IMR-90 (cell line): ENCODE measurements at places on chromosomes 1 and 21. TPM values are rescaled to one million over a fixed set of nuclear protein-coding genes. Genes with fewer than 3 reads are reported as not detected.

The TRAF3IP3 gene
- total RNA-seq = 0.18 TPM in 1 of 2 replicates, not detected in the other

The RBM15 gene
- total RNA-seq = 31.7 and 32.2 TPM in 2 replicates

The JAM2 gene
- 0.72 and 0.83 TPM in 2 replicates for total RNA-seq

The CCDC30 gene
- total RNA-seq = under 0.01 and 0.18 TPM in 2 replicates

The KCNN3 gene
- not detected in 2 replicates for total RNA-seq

The MATN1 gene
- 0.56 TPM in 1 of 2 replicates, not detected in the other for total RNA-seq

The OR2T2 gene
- total RNA-seq = not detected in 2 replicates

The TTC4 gene
- total RNA-seq = 27.1 and 35.3 TPM in 2 replicates

The MCOLN2 gene
- total RNA-seq = 0.54 and 1.1 TPM in 2 replicates

- DNase-seq = peak; percentile 45
These were observed 19.0 kb upstream of the L1TD1 start for GRCh38 chr1:62175568-62176179.

- DNase-seq = no peak
These were observed 329.5 kb upstream of the DUSP10 start for GRCh38 chr1:222071387-222071786.

DNA sequence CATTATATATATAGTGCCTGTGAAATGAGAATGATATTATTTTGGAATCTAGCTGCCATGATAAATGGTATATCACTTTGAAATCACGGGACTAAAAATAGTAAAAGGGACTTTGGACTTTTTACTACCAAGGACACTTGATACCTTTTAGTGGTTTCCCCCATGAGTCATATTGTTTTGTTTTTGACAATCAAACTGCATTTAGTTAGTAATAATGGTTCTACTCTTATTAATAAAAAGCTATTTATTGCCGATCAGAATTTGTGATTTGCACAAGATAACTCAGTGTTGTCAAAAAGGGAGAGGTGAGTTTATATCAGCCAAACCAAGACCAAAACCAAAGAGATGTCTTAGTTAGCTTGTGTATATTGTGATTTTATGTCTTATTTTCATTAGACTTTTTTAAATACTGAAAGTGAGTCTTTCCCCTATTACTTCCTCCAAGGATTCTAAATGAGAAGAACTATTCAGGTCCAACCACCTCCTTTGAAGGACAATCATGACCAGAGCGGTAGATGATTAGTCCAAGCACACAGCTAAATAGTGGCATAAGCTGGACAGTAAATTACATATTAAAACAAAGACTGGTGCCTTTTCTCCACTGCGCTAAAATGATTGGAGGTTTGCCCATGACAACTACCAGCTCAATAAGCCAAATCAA lies 281.7 kb upstream of the ESRRG start:
- no peak for DNase-seq

DNA sequence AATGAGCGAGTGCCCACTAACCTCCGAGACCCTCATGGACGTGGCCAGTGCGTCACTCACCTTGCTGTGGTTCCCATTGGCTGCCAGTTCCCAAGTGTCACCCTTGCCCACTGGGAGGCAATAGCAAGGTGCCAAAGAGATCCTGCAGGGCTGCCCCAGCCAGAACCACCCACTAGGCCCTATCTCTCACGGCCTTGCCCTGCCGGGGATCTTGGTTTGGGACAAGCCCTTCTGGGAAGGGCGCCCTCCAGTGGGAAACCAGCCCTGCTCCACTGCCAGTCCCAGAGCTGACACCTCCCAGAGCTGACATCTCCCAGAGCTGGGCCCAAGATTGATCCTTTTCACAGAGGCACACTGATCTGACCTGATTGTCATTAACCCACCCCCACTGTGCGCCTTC lies 2.1 kb upstream of the SELENON start:
- no peak for DNase-seq

DNA sequence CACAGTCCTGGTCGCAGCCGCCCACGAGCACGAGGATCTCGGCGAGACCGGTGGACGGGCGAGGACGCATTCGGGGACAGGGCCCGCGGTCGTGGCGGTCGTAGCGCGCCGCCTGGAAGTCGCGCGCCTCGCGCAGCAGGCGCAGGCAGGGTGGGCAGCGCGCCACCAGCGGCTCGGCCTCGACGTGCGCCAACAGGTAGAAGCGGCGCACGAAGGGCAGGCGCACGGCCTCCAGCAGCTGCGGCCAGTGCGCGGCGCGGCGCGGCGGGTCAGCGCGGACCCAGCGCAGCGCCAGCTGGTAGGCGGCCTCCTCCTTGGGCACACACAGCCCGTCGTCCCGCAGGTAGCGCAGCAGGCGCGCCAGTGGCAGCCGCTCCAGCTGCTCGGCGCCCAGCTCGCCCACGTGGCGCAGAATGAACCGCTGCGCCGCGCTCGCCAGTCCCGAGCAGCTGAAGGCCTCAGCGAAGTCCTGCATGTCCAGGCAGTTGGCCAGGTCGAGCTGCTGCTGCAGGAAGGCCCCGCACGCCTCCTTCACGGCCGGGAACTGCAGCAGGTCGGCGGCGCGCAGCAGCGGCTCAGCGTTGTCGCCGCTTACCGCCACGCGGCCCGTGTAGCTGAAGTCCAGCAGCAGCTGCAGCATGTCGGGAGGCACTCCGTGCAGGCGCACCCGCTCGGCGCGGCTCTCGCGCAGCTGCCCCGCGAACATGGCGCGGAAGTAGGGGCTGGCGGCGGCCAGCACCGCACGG lies 573 bp downstream of the KLHL21 start:
- DNase-seq = peak; percentile 59

- DNase-seq = no peak
These were observed 132.1 kb downstream of the TGFBR3 start for GRCh38 chr1:91753878-91754277.

- DNase-seq = peak; percentile 75
These were observed 10.6 kb upstream of the HLCS start for GRCh38 chr21:36976882-36977651.

- no peak for DNase-seq
These were observed 170.4 kb upstream of the SYT6 start for GRCh38 chr1:114323959-114324661.

GRCh38 chr1:59429656-59430055 lies 132.8 kb downstream of the FGGY start:
- DNase-seq = no peak

DNA sequence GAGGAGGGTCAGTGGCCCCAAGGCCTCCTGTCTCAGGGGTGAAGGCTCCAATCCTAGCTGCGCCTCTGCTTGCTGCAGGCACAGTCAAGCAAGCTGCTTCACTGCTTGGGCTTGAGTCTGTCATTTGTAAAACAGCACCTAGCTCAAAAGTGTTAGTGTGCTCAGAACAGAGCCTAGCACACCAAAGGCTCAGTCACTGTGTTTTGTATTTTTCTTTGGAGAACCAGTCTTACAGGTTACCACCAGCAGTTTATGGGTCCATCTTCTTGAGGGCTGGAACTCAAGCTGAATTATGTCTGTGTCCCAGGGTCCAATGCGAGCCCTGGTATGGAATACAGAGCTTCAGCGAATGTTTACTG lies 113.6 kb downstream of the DMRTB1 start:
- DNase-seq = no peak

DNA sequence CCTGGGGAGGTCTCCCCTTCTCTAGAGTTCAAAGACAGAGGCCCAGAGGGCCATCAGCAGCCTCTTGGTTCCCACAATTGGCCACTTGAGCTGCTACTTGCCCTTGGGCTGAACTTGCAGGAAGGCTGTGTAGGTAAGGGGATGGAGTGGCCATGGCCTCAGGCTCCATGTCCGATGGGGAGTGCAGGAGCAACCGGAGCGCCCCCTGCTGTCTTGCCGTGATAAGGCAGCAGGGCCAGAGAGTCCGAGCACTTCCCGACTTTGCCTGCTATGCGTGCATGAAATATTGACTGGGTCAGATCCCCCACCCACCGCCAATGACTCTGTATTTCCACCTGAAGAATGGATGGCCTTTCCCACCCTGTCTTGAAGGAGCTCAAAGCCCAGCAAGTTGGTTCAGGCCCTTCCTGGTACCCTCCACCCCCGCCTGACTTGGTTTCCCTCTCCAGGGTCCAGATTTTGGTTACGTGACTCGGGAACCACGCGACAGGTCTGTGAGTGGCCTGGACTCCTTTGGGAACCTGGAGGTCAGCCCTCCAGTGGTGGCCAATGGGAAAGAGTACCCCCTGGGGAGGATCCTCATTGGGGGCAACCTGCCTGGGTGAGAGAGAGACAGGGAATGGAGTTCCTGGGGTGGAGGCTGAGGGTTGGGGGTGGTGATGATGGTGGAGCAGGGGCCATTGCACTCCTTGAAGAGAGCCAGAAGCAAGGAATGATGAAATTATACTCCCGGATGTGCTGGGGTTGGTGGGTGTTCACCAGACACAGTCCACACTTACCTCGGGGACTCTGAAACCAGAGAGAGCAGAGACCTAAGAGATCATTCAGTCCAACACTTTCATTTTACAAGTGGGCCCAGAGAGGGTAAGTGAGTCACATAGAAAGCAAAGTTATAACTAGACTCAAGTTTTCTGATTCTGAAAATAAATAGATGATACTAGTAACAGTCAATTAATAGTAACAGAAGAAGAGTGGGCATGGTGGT lies 25.6 kb downstream of the PADI3 start:
- DNase-seq = peak; percentile 29

GRCh38 chr1:231428377-231428776 lies 6.3 kb upstream of the EGLN1 start:
- DNase-seq = no peak

- DNase-seq = no peak
These were observed 90.2 kb downstream of the SDCCAG8 start for GRCh38 chr1:243346016-243346415.

- DNase-seq = no peak
These were observed 49.2 kb upstream of the NFASC start for GRCh38 chr1:204821476-204821875.

DNA sequence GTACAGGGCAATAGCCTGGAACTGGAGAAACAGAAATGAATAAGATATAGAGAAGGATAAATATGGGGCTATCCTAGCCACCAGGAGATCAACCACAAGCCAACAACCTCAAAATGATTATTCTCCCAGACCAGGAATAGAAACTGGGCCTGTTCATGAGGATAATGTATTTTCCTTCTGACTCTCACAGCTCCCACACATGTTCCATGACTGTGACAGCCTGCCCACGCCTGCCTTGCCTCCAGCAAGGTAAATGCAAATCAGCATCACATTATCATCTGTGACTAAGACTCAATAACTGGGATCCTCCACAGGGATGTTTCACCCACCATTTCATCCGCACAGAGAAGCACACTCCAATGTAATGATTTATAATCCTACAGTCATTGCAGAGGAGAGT lies 3.3 kb downstream of the ENSA start:
- DNase-seq = no peak

GRCh38 chr1:116497656-116498055 lies 73.2 kb downstream of the CD58 start:
- peak; percentile 67 for DNase-seq

DNA sequence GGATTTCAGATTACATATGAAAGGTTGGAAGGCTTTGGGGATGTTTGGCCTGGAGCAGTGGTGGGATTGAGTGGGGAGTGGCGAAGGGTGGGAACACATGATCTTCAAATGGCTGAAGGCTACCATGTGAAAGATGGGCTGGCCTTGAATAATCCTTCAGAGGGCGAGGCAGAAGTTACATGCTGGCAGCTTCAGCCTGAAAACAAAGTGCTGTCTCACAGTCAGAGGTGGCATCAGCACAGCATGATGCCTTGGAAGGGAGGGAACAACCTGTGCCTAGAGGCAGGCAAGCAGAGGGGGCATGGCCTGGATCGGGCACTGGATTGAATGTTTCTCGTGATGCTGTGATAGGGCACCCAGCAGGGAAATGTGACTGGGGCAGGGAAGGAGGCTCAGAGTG lies 130.8 kb downstream of the BEND5 start:
- DNase-seq = no peak

- DNase-seq = peak; percentile 4
These were observed 43.3 kb downstream of the TP73 start for GRCh38 chr1:3695326-3696217.

DNA sequence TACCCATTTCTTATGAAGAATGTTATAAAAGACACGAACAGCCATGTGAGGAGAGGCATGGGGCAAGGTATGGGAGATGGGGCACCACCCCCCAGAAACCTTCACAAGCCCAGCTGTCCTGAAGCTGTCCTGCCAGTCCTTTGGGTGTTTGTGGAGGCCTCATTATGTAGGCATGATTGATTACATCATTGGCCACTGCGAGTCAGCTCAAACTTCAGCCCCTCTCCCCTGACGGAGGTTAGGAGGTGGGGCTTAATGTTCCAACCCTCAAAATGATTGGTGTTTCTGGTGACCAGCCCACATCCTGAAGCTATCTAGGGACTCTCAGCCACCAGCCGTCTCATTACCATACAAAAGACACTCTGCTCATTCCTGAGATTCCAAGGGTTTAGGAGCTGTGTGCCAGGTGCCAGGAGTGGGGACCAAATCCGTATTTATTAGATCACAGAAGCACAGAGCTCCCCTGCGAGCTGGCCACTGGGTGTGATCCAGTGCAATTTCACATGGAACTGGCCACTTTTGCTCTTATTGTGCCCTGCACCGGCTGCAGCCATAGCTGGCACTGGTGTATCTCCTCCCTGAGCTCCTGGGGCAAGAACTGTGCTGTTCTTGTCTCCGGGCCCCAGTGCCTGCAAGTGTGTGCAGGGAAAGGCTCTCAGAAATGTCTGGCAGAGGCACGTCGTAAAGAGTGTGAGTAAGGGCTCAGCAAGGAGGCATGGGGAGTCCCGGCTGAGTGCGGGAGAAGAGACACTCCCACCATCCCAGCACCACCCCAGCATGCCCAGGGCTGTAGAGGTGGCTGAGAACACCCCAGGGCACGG lies 10.5 kb downstream of the KIAA1614 start:
- peak; percentile 12 for DNase-seq

DNA sequence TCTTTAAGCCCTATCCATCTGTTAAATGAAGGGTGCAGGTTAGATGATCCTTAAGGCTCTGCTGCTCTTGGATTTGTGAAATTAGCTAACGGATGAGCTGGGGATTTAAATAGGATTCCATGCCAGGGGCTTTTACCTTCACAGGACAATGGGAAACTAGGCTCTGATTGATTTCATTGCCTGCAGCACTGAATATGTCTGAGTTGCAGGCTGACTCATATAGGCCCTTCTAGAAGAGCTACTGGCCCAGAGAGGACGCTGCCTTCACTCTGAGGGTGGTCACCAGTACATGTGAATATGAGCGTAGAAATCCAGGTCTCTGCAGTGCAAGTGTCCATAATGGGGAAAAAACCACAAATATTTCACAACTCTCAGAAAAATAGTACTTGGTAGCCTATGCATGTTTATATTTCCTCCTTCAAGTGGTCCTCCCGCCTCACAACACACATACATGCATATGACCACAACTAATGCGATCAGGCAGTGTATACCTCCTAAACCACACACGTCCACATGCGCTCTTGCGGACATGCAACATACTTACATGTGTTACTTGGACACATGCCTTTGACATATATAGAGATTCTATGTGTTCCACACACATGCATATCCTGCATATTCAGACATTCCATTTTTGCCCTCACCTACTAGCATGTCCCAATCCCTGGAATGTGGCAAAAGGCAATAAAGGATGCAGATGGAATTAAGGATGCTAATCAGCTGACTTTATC lies 233.8 kb upstream of the JUN start:
- peak; percentile 36 for DNase-seq

GRCh38 chr1:90726986-90727480 lies 9.9 kb upstream of the BARHL2 start:
- DNase-seq = no peak

- no peak for DNase-seq
These were observed 9.0 kb downstream of the TMEM61 start for GRCh38 chr1:54989473-54989872.
